ENCODE measurements at places on chromosomes 3 and 15.

DNA sequence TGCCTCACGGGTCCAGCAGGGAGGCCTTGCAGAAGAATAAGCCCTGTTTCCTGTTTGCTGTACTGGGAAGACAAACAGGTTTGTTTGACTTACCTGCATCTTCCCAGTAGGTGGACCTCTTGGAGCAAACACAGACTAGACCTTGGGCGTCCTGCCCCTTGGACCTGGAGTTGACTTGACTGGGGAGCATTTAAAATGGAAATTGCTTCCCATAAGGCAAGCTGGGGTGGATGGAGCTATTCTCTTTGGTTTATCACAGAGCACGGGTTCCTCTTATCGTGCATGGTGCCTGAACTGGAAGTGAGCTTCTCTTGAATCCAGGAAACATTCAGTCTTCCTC lies 151.4 kb downstream of the RPLP1 start:
- peak; percentile 2 for DNase-seq

- DNase-seq = no peak
Observed at GRCh38 chr15:62606376-62607113, 436.0 kb upstream of the TPM1 start.

- DNase-seq = no peak
Observed at GRCh38 chr3:45753095-45753494, 43.2 kb downstream of the SLC6A20 start.

- peak; percentile 73 for DNase-seq
Observed at GRCh38 chr15:40398413-40398873, 7.2 kb upstream of the IVD start.

DNA sequence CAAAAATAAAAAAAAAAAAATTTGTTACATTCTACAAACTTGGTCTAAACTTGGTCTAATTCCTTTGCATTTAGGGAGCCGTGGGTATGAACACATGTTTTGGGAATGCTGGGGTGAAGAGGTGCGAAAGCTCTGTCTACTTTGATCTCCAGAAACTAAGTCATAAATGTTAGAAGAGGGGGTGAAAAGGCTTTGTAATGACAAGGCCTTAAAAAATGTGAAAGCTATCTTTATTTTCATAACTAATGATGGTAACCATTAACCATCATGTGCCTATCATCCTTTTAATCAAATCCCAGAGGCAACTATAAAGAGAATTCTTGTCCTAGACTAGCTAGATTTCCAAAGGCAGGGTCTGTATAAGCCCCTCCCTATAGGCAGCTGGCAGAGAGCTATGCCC lies 60.9 kb downstream of the PRICKLE2 start:
- DNase-seq = no peak

DNA sequence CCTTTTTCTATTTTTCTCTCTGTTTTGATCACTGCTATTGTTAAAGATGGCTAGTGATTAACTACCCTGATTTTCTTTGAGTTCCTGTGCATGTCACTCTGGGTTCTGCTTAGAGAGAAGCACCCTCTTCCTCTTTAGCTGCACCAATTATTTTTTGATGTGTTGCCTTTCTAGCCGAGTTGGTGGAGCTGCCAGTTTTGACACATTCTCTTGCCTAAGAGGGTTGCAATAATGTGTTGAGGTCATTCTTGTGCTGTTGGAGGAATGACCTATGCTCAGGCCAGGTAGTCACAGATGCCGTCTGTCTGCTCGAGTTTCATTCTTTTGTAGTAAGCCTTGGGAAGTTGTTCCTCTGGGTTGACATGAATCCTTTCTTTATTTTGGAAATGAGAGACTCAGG lies 84.6 kb upstream of the DPH6 start:
- no peak for DNase-seq

- DNase-seq = no peak
Observed at GRCh38 chr15:46996359-46996758, 720.9 kb upstream of the SEMA6D start.

GRCh38 chr3:20404741-20405100 lies 218.7 kb upstream of the SGO1 start:
- no peak for DNase-seq

GRCh38 chr3:41224120-41224806 lies 25.0 kb downstream of the CTNNB1 start:
- no peak for DNase-seq

DNA sequence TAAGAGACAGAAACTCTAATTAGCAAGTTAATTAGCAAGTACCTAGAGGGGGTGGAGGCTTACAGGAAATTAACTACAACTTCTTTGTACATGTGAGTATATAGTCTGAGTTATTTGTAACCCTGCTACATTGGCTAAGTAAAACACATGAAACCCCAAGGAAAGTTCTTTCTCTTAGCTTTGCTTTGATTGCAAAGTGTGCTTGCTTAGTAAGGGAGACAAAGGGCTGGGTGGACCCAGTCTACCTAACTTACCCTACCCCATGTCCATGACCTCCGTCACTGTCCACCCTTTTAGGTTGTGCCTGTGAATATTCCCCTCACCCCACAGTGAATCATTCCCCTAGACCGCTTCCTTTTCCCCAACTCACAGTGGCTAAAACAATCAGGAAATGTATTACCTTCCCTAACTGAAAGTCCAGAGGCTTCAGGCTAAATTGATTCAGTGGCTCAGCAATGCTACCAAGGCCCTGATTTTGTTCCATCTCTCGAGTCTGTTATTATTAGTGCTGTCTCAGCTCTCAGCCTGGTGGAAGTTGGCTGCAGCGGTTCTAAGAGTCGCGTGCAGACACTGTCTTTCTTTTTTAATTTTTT lies 31.1 kb upstream of the RYR3 start:
- DNase-seq = no peak

DNA sequence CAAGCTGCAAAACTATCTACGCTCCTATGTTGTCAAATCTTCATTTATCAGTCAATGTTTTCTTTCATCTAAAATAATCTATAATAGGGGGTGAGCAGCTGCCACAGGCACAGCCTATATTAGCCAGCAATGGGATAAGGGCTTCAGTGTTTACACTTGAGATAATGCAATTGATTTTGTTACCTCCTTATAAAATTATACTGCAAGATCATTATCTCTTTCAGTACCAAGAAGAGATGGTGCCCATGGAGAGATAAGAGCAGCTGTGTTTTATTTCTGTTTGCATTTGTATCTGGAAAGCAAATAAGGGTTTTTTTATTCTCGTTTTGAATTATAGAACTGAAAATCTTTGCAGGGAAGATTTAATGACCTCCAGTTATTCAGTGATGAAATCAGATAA lies 68.9 kb downstream of the PLD1 start:
- DNase-seq = no peak

DNA sequence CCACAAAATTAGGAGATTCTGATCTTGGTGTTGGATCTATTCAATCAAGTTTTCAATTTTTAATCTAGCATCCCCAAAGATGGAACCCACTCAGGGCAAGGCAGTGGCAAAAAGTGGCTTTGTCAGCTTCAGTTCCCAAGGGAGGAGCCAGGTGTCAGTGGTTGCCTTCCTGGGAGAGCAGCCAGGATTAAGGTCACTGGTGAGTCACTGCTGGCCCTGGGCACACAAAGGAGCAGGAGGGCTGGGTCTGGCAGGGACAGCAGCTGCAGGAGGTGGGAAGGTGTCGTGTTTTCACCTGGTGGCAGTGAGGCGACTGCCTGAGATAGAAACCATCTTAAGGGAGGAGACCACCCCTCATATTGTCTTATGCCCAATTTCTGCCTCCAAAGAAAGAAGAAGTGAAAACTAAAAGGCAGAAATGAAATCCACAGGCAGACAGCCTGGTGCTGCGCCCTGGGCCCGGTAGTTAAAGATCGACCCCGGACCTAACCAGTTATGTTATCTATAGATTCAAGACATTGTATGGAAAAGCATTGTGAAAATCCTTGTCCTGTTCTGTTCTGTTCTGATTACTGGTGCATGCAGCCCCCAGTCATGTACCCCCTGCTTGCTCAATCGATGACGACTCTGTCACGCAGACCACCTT lies 5.9 kb upstream of the KLHL25 start:
- no peak for DNase-seq

DNA sequence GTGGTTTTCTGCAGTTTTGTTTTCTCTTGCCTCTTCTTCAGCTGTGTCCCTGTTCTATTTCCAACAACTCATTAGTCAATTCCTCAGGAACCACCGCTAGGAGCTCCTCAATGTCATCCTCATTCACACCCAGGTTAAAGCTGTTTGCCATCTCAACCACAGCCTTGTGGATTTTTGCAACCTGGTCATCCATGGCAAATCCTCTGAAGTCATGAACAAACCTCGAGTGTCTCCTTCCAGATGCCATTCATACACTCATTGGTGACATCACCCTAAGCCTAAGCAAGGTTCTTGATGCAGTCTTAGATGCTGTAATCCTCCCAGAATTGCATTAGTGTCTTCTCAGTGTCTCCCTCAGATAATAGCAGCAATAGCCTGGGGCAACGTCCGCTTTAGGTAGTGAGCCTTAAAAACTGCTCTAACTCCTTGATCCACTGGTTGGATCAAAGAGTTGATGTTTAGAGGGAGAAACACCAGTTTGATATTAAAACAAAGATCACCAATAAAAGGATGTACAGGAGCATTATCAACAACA lies 31.5 kb upstream of the ZNF502 start:
- no peak for DNase-seq

DNA sequence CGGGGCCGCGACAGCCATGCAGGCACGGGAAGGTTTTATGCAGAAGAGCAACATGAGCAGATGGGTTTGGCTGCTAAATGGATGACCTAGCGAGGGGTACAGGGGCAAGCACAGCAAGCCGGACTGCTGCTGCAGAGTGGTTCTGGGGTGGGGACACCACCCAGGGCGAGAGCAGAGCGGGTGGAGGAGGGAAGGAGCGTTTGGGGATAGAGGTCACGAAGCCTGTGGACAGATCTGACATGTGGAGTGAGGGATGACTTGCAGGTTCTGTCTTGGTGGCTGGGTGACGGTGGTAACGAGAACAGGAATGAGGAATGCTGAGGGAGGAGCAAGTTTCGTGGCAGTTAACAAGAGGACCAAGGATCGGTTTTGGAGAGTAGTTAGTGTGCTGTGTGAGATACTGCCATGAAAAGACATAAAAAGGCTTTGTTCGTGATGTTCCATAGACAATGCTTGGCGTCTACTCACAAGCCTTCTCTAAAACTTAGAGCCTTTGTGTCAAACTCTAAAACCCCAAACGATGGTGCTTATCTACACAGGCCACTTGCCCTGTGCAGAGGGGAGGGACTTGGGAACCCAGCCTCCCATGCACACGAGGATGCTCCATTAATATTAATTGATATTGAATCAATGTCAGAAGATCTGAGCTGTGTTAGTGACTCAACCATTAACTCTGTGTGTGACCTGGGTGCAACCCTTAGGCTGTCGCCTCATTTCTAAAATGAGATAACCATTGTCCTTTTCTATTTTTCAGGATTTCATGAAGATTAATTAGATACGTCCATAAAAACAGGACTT lies 132.7 kb upstream of the SLC2A2 start:
- no peak for DNase-seq

Data from Kasumi-1 (cell line).